NCI-H345 (cell line): ENCODE measurements at places on chromosomes 11 and 22.
A peak's percentile ranks its signal among the peaks of the same experiment; 100 is the strongest.

- DNase-seq: peak; percentile 21
Measured at GRCh38 chr22:17267661-17268330, 48.6 kb upstream of the ADA2 start.

- no peak for DNase-seq
Measured at GRCh38 chr22:37421468-37421877, 5.8 kb downstream of the ELFN2 start.

- DNase-seq: no peak
Measured at GRCh38 chr22:31177420-31178162, 17.6 kb downstream of the RNF185 start.

DNA sequence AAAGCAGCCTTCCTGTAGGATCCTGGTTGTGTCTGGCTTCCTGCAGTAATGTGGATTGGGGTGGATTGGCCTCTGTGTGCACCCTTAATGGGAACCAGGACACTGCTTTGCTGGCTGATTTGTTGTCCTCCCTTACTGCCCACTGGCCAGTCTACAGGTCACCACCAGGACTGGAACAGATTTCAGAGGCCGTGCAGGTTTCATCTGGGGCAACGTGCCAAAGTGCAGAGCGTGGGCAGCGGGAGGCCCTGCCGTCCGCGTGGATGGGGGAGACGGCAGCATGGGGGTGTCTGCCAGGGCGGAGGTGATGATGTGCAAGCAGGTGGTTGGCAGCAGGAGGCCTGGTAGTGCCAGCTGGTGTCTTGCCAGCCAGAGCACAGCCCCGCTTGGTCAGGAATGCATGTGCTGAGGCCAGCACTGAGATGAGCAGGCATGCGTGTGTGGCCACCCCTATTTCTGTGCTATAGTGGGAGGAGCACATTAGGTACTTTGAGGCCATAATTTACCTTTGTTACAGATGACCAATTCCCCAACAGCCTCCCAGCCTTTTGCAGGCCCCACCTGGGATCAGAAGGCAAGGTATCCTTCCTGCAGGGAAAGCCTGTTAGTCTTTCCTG is 24.3 kb downstream of the BCR start:
- peak; percentile 68 for DNase-seq

DNA sequence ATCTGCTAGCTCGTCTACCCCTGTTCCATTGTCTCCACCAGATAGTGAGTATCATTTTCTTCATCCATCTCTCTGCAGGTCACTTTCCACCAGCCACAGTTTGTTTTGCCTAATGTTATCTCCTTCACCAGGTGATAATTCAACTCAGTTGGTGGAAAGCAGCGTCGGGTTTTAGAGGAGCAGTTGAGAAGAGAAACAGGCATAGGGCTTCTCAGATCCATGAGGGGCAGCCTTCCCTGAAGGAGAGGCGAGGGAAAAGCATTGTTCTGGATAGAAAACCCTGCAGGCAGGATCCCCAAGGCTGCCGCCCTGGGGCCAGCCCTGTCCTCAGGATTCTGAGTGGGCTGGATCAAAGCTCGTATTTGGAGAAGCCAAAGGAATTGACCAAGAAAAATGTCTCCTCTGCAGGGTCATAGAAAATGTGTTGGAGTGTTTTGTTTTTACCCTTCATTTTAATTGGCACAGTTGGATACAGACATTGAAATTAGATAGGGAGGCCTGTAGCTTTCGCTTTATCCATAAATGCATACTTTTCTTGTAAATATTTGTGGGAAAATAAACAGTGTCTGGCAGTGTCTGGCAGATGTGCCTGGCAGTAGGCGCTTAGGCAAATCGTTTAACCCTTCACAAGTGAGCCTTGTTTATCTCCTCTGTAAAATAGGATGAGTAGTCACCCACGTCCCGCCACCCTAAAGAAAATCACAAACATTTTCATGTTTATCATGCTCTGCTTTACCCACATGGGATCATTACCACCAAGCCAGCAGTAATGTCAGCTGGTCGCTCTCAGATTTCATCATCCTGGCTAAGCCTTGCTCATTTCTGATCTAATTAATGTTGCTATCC is 73.4 kb upstream of the TTC12 start:
- DNase-seq: no peak

GRCh38 chr11:82365351-82365750 is 368.3 kb downstream of the FAM181B start:
- no peak for DNase-seq

DNA sequence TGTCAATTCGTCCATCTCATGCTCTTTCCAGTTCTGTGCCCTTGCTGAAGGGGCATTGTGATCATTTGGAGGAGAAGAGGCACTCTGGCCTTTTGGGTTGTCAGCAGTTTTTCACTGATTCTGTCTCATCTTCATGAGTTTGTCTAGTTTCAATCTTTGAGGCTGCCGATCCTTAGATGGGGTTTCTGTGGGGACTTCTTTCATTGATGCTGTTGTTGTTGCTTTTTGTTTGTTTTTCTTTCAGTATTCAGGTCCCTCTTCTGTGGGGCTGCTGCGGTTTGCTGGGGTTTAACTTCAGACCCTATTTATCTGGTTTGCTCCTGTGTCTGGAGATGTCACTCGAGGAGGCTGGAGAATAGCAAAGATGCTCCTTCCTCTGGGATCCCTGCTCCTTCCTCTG is 224.3 kb downstream of the JRKL start:
- DNase-seq: no peak

DNA sequence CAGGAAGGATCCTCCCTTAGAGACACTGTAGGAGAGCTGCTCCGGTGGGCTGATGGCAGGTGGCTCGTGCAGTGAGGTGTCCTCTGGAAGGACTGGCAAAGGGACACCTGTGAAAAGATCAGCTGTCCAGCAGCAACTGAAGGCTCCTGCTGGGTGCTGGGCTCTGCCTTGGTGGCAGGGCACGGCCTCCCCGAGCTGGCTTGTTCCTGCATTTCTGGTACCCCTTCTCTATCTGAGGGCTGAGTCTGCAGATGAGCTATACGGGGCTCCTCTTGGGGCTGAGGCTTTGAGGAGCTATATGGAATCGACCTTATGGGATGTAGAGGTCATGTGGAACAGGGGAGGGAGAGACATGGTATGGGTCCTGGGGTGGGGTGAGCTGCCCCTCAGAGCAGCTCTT is 875.8 kb downstream of the BRD1 start:
- DNase-seq: no peak

DNA sequence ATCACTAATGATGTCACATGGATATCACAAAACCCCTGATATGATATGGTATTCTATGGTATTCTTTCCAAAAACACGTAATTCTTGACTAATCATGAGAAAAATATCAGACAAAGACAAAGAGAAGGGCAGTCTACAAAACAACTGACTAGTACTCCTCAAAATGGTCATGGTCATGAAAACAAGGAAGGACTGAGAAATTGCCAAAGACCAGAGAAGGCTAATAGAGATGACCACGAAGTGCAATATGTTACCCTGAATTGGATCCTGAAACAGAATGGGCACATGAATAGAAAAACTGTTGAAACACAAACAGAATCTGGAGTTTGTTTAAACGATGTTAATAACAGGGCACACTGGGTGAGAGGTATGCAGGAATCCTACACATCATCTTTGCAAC is 10.2 kb downstream of the CKAP5 start:
- no peak for DNase-seq

GRCh38 chr11:35539781-35540281 is 14.4 kb upstream of the PAMR1 start:
- no peak for DNase-seq

GRCh38 chr11:67032830-67033551 is 10.1 kb downstream of the SYT12 start:
- no peak for DNase-seq

DNA sequence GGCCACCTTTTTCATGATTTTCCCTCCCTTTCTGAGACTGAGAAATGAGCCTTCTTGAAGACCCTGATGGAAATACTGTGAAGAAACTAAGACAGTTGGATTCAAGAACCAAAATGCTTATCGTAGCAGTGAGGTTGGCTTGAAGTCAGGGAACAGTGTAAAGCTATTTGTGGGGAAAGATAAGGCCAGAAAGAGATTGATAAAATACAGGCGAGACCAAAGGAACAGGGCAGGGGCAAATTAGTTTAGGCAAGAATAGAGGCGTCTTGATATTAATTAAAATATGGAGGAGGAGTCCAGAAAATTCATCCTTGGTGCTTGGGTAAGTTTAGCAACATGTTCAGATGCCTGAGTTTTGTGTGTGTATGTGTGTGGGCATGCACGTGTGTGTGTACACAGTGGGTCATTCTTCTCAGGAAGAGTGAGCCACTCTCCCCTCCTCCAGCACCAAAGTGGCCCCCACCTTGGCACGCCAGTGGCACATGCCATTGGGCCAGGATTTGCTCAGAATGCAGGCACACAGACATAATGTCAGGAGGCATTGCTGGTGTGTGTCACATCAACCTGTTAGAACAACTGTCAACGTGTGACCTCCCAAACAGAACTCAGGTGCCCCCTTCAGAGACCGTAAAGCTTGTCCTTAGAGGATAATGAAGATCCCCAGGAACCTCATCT is 3.9 kb upstream of the EHF start:
- no peak for DNase-seq

DNA sequence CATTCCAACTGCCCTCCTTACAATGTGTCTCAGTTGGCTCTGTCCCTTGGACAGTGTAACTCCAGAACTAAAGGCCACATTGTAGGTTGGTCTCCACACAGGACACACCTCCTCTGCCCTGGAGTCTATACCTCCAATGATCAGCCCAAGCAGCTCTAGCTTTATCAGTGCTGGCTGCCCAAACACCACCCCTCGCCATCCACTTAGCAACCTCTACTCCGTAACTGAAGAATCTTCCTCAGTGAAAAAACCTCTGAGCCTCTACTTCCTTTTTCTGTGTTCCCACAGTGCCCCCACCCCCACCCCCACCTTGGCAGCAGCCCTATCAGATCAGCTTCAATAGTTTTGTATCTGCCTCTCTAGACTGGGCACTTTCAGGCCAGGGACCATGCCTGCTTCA is 33.4 kb downstream of the SERPINH1 start:
- no peak for DNase-seq

- DNase-seq: no peak
Measured at GRCh38 chr22:31574055-31574670, 77.8 kb downstream of the SFI1 start.

DNA sequence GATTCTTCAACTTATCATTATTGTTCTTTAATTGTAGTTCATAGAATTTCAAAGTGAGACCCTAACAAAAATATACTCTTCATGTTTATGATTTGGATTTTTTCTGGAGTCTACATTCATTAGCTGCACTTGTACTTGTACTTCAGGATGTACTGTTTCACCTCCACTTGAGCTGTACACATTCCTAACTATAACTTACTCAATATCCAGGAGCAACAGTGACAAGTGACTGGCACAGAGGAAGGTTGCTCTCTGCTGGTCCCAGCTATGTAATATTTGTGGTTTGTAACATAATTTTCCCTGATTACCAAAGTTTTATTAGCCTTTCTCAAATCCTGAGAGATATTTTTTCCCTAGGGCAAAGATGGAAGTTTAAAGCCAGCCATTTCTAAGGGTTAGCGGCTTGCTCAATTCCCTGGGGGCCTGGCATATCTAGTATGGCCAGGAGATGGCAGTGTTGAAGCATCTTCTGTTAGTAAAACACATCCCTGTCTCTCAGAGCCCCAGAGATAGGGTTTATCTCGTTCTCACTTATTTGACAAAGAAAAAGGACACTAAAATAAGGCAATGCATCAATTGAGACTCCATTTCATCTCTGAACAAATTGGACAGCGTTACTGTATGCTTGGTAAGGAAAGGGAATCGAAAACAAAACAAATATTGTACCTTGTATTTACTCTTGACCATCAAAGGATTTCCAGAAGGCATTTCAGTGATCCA is 14.2 kb downstream of the OR52A5 start:
- peak; percentile 81 for DNase-seq

DNA sequence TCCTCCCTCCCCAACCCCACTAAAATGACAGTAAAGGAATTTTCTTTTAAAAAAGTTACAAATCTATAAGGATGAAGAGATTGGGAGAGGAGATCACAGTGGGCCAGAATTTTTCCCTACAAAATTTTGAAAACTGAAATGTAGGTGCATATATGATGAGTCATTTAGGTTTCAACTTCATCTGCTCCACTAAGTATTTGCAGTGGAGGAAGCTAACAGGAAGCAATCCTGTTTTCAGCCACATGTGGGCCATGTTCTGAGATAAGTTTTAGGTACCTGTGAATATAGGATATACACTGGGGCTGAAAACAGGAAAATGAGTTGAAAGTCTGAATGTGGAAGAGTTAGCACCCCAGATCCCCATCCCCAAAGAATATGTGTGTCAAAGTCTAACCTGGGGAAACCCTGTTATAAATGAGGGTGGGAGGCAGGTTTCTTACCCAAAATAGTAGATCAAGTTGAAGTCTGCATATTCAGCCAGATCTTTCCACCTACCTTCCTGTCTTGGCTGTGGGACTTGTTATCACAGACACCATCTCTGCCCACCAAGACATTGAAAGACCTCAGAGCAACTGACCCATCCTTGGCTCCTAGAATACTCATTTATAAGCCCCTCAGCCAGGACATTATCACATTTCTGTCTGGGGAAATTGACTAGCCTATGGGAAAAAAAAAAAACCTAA is 87.3 kb downstream of the PACS1 start:
- DNase-seq: no peak

DNA sequence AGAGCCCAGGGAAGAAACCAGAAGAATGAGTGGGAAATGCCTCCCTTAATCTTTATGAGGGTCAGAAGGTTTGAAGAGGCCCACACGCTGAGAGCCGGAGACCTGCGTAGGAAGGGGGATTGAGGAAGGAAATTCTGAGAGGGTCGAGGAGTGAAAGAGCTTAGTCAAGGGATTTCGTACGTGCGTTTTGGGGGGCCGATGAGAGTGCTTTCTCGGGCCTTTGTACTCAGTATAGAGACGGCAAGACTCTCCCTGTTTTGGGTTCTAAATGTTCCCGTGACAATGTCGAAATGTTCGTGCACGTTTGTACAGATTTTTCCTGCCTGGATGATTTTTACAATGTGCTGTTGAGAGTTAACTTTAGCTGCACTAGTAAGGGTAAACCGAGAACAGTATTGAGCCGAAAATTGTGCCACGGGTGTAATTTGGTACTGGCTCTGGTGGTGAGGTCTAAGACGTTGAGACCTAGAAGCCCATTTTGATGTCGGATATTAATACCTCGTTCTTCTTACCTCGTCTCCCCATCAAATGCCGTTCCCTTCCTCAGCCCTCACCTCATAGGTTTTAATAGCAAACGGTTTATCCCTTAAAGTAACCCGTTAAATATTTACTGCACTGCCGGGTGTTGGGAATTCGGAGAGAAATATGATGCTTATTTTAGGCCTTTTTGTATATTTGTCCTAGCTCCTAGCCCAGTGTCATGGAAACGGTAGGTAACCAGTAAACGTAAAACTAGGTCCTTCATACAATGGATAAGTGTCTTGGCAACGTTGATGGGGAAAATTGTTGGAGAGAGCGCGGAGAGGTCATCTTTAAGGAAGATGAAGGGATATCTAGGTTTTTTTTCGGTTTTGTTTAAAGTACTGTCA is 734 bp downstream of the C11orf58 start:
- DNase-seq: peak; percentile 19

GRCh38 chr11:117366248-117366647 is 38.6 kb downstream of the CEP164 start:
- DNase-seq: no peak

- no peak for DNase-seq
Measured at GRCh38 chr11:76568139-76568538, 102.4 kb downstream of the LRRC32 start.

DNA sequence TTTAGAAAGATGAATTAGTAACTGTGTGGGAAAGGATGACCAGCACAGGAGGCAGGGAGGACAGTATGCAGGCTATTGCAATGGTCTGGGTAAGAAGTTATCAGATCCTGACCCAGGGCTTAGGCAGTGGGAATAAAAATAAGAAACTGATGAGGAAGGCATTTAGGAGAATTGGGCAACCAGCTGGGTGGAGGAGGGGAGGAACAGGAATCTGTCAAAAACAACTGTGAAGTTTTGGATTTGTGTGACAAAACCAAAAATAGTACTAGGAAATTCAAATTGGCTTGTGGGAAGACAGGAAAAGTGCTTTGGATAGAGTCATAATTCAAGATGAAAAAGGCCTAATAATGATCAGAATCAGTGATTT is 27.9 kb downstream of the MMP13 start:
- DNase-seq: no peak
